ENCODE measurements at places on chromosomes 7 and 10. TPM values are rescaled to one million over a fixed set of nuclear protein-coding genes. Genes with fewer than 3 reads are reported as not detected.

CPA4 gene
- total RNA-seq = 3.1 TPM

DNA sequence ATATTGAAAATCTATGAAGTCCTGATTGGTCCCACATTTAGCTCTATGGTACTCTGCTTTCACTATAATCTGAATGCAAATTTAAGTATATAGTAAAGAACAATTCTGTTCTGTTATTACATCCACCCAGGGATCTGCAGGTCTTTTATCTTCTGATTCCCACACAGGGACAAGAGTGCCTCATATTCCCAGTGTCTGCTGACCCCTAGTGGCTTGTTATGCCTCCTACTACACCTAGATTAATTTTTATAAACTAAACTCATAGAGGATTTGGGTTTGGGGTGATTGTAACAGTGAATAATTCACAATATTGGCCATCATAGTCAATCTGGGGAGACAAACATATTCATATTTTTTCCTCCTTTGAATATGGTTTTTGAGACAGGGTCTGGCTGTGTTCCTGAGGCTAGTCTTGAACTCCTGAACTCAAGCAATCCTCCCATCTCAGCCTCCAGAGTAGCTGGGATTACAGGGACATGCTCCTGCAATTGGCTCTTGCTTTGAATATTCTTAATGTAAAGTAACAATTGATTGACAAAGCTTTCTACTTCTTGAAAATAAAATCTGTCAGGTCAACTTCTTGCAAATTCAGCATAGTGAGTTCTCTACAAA lies 282.1 kb downstream of the KCND2 start:
- DNase-seq = peak; percentile 18

VIPR2 gene
- not detected for total RNA-seq

DNA sequence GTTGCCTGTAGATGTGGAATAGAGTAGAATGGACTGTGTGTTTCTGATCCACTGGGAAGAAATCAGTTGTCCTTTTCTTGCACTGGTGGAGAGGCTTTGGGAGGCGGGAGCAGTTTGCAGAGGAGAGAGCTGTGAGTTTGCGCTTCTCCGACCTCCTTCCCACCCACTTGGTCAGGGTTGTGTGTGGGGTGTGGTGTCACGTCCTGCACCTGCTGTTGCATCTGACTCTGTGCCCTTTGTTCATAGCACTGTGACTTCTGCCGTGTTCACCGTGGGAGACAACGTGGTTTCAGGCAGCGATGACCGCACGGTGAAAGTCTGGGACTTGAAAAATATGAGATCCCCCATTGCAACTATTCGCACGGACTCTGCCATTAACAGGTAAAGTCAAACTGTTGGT lies 67.8 kb downstream of the WDR37 start:
- DNase-seq = no peak

RPA3 gene
- total RNA-seq = 93.5 TPM

DNA sequence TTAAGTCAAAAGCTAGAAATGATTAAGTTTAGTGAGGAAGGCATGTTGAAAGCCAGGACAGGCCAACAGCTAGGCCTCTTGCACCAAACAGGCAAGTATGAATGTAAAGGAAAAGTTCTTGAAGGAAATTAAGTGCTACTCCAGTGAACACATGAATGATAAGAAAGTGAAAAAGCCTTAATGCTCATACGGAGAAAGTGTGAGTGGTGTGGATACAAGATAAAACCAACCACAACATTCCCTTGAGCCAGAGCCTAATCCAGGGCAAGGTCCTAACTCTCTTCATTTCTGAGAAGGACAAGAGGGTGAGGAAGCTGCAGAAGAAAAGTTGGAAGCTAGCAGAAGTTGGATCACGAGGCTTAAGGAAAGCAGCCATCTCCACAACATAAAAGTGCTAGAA lies 53.0 kb downstream of the DNAJC1 start:
- no peak for DNase-seq

DNA sequence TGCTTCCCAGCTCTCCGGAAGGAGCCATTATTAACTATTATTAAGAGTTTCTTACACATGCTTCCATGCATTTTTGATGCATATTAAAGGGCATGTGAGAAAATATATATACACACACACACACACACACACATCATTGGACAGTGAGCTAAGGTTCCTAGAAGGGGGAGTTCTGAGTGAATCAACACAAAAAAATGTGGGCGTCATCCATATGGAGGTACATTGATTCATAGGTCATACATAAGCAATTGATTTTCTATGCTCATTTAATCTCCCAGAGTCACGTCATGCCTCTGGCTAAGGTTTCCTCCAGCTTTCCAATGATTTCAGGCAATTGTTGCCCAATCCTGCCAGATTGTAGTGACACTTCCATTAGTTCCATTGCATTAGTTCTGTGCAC lies 269.4 kb downstream of the DNAJB9 start:
- DNase-seq = no peak

H2AZ2 gene
- total RNA-seq = 319 TPM
